CD4-positive, alpha-beta T cell treated with Interleukin-12 subunit alpha and Interleukin-12 subunit beta, for 1 hour (primary cell): ENCODE measurements at places on chromosomes 5 and 9.

GRCh38 chr9:79955300-79955699 lies 383.5 kb downstream of the TLE4 start:
- peak; percentile 20 for DNase-seq

- DNase-seq: no peak
These were observed 91.9 kb upstream of the STC2 start for GRCh38 chr5:173420108-173420507.

DNA sequence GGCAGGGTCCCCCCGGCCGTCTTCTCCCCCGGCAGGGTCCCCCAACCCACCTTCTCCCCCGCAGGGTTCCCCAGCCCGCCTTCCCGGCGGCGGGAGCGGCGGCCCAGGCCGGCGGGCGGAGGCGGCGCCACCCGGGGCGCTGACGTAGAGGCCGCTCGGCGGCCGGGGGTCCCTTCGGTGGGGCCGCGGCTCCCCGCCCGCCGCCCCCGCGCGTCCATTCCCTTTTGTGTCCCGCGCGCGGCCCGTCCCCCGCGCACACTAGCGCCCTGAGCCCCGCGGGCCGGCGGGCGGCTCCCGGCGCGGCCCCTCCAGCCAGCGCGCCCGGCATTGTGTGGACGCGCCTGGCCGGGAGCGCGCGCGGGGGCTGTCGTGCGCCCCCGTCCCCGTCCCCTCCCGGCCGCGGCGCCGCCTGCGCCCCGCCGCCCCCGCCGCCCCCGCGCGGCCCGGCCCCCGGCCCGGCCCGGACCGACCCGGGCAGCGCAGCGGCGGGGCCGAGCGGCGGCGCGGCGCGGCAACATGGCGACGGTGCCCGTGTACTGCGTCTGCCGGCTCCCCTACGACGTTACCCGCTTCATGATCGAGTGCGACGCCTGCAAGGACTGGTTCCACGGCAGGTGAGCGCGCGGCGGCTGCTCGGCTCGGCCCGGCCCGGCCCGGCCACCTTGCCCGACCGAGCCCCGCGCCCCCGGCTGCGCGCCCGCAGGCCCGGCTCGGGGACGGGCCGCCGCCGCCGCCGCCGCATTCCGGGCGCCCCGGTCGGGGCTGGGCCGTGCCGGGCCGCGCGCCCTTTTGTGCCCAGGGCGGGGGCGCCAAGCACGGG lies at the start of gene PHF2:
Gene PHF2 (plus strand): TSS at position 327 of the 820 bp plus-strand sequence. CDS start 190 bp downstream, at position 517.
- DNase-seq: peak; percentile 46

DNA sequence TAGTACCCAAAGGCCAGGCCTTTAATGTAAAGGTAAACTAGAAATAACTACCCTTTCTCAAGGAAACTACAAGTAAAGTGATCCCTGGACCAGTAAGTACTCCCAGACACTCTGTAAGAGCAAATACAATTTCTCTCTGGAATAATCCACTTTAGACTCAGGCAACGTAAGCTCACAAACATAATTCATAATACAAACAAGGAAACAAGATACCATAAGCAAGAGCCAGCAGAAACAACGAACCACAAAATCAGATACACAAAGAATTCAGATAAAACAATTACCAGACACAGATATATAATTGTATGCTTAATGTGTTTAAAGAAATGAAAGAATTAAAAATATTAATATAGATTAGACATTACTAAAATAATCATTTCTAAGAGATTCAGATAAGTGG lies 12.1 kb downstream of the ERAP1 start:
- DNase-seq: no peak

GRCh38 chr9:116687754-116688135 lies 640 bp downstream of the TRIM32 start:
- DNase-seq: no peak

DNA sequence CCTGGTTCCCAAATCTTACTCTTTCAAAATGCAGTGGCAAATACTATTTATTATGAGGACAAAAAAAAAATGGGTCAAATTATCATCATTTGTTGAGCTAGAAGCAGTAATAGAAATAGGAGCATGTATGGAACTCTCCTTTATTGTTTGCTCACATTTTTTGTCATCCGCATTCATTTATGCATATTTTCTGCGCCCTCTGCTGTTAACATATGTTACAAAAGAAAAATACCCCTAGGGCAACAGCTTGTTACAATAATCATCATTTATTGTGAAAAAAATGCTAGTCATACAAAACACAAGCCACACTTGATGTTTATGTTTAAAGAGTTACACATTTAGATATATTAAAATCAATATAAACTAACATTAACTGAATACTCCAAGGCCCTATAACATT lies 328.2 kb downstream of the TUSC1 start:
- DNase-seq: no peak

DNA sequence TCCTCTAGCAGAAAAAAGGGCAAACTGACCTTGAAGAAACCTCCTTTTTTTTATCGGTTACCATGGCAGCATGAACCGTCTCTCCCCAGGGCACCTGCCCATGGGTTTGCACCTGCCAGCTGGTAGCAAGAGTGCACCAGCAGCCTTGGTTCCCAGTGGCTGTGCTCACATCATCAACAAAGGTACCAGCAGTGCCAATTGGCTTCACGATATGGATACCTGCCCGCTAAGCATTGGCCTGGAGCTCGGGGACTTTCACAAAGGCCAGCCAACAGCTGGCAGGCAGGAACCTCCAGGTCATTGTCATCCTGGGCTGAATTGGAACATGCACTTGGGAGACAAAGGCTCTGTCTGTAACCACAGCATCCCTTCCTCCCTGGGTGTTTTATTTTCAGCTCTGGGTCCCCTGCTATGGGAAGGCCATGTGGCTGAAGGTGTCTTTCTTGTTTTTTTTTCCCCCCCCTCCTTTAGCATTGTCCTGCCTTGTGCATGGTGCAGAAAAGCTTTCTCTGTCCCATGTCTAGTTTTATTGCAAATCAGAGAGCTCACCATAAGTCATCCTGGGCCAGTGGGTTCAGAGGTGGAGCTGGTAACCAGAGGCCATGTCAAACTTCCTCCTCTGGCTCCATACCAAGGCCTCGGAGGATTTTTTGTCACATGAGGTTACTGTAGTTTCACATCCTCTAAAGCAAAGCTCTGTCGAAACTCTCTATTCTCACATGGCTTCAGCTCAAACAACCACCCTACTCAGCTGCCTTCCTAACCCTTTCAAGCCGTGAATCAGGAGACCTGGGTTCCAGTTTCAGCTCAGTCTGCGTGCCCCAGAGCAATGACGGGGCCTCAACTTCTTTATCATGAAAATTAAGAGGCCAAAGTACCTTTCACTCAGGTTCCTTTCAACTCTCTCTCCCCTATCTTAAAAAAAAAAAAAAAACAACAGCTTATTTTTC lies 145.5 kb upstream of the MAP3K1 start:
- peak; percentile 47 for DNase-seq

- no peak for DNase-seq
These were observed 130.5 kb downstream of the ADGRV1 start for GRCh38 chr5:90689064-90689463.

DNA sequence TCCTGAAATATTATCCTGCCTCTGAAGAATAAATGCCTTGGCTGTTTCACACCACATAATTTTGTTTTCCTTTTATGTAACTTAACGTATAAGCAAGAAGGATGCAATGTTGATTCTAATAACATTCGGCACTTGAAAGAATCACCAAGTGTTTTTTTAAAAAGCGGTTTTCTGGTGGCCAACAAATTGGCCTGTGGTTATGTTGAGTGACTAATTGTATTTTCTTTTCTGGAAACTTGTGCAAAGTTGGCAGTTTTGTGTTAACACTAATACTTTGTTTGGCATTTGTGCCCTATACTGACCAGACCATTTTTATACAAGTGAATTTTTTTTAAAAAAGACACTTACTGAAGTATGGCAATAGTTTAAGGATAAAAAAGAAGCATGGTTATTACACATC lies 452.7 kb downstream of the BNC2 start:
- DNase-seq: no peak

DNA sequence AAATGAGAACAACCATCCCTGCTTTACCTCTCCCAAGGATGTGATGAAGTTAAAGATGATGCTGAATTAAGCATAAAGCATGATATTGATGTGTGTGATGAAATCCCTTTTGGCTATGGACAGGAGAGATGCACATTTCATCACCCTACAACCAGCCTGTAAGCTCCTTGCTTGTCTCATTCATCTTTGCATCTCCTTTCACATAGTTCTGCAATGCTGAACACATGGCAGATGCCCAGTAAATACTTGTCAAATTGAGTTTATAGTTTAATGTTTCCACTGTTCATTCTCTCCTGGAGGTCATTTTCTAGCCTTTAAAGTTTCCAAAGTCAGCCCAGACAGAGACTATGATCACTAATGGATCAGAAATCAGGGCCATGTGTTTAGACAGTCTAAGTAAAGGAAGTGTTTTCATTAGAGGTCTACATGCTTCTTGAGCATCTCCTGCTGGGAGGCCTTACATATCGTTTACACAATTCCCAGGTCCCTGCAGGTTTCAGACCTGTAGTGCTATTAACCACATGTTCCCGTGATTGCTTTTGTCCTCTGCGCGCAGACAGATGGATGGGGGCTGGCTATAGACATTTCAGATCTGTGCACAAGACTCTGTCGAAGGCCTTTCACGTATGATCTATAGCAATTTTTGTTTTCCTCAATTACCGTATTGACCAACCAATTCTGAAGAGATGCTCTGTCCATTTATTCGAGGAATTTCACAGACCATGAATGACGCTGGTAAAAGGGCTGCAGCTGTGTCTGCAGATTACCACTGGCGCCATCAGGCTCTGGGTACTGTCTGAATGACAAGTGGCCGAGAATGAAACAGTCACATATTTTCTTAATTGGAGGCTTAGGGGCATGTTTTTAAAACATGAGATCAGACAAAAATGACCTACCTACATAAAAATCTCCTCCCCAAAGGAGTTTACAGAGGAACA lies 49.0 kb upstream of the CKMT2 start:
- no peak for DNase-seq

DNA sequence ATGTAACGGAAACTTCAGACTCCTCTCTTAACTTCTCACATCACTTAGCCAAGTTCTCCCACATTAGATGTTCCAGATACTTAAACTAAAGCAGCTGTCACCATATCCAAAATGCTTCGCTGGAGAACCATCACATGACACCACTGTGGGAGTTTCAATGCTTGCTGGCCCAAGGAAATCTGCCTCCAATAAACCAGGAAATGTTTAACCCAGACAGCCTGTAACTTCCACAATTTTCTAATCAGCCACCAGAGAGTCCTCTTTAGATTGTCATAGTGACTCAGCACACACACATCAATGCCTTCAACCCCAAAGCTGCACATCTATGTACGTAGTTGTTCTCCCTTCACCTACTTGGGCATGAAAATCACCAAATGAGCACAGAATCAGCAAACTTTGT lies 118.7 kb downstream of the LPAR1 start:
- no peak for DNase-seq

DNA sequence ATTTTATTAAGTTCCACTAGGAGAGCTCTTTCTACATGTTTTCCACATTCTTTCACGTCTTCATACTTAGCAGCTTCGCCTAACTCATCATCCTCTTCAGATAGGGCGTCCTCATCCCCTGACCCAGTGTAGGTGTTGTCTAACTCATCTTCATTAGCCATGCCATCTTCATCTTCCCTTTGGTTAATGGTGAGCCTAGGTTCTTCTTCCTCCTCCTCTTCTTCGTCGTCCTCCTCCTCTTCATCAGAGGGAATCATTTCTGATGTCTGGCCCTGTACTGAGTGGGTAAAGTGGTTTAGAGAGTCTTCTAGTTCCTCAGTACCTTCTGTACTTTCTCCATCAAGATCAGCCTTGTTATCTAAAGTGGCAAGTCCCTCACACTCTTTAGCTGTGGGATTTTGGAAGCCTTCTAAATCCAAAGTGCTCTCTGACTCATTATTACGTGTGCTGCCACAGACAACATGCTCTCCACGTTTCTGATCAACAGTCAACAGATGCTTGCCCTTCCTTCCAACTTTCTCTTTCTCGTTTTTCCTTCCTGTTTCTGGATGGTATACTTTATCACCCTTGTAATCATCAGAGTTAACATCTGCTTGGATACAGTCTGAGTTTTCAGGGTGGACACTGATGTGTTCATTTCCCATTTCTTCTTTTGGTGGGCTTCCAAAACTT lies 31.1 kb downstream of the TUT7 start:
- no peak for DNase-seq

GRCh38 chr5:88682881-88683361 lies 200.1 kb downstream of the MEF2C start:
- DNase-seq: no peak

- peak; percentile 73 for DNase-seq
These were observed at the start of gene FGFR4 for GRCh38 chr5:177086654-177087397. Gene FGFR4 (plus strand): TSS chr5:177086915. CDS start chr5:177089603, 2,688 bp downstream.

DNA sequence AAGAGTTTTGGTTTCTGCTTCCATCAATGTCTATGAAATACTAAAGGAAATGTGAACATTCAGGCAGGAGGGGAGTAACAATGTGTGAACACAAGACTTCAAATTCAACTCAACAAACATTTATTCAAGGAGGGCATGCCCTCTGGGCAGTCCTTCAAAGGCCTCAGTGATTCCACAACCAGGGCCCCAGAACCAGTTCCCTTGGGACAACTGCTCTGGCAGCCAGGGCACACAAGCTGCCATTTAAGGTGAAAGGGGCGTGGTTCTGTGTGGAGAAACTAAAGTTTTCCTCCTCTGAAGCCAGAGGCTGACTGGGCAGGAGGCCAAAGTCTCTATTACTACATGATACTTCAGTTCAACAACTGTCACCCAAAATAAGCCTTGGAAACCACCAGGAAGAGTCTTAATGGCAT lies 3.2 kb downstream of the RBM18 start:
- no peak for DNase-seq

DNA sequence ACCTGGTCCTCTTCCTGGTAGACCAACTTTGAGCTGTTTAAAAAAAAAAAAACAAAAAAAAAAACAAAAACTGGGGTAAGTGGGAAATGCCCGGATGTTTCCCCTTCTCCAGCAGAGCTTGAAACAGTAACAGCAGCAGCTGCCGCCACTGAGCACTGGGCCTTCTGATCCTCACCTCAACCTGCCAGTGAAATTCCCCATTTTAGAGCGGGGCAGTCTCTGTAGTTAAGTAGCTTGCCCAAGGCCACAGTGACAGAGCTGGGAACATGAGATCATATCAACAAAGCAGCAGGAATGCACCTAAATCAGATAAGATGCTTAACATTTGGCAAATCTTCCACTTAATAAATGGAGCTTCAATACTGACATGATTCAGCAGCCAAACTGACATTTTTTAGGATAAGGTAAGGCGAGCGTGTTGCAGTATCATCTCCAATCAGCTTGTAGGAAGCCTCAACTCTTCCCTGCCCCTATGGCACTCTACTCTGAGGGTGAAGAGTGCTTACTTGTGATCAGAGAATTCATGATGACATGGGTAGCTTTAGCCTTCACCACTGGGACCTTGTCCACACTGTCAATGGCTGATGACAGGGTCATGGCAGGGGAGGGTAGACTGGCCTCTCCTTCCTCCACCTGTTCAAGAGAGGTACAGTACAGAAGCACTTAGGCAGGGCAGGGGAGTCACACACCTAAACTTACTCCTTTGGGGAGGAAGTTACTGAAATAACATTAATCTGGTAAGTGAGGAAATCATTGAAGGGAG lies 9.3 kb downstream of the KIAA1191 start:
- DNase-seq: no peak

- DNase-seq: no peak
These were observed 56.3 kb downstream of the GDA start for GRCh38 chr9:72205513-72205912.

DNA sequence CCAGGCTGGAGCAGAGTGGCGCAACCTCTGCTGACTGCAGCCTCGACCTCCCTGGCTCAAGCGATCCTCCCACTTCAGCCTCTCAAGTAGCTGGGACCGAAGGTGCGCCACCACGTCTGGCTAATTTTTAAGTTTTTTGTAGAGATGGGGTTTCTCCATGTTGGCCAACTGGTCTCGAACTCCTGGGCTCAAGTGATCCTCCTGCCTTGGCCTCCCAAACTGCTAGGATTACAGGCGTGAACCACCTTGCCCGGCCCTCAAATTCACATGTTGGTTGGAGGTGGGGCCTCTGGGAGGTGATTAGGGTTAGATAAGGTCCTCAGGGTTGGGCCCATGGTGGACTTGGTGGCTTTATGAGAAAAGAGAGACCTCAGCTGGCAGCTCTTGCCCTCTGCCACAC lies 10.1 kb downstream of the LCN12 start:
- no peak for DNase-seq
